ENCODE measurements at places on chromosomes 12 and 14.

- no peak for DNase-seq
Measured at GRCh38 chr14:54617467-54617866, 50.5 kb downstream of the SAMD4A start.

DNA sequence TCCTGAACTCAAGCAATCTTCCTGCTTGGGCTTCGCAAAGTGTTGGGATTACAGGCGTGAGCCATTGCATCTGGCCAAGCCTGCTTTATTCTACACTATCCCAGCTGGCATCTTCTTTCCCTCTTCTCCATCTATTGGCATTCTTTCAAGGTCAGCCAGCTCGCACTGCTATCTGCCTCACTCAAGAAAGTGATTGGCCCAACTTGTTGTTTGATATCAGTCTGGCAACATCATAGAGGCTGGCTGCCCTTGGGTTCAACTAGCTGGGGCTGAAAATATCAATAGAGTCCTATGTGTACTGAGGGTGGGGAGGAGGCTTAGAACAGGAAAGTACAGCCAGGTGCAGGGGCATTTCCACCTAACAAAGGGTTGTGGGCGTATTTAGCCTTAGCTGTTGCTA is 17.1 kb downstream of the GMFB start:
- DNase-seq = no peak

- DNase-seq = no peak
Measured at GRCh38 chr14:74596741-74597450, 15.1 kb downstream of the LTBP2 start.

GRCh38 chr14:35140718-35141581 is 18.6 kb downstream of the PRORP start:
- DNase-seq = peak; percentile 6

- DNase-seq = no peak
Measured at GRCh38 chr14:99424306-99424877, 56.3 kb downstream of the SETD3 start.

- DNase-seq = no peak
Measured at GRCh38 chr14:75531660-75532317, 9.5 kb downstream of the BATF start.

DNA sequence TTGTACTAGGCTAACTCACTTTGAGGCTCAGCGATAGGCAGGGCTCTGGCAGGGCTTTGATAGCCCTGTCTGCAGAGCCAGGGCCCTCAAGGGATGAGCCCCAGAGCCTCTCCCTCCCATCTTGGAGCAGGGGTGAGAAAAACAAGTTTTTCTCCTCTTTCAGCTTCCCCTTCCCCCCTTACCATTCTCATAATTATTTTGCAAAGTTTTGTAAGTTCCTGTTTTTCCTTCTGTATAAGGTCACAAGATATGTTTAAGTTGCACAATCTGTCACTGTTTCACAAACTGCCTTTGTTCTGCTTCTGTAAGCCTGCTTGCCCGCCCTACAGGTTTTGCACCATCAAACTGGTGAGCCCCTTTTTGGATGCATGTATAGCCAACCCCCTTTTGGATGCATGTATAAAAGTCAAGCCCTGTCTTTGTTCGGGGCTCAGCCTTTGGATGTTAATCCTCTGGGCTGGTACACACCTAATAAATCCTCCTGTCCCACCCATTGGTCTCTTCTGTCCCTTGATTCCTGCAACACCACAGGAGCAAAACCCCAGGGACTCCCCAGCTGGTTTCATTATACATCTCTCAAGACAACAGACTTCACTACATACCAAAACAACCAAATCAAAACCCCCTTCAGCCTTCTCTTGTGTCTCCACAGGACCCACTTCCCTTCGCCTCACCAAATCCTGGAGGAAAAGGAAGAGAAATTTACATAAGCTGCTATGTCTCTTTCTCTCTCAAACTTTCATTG is 52.5 kb upstream of the RESF1 start:
- DNase-seq = no peak

GRCh38 chr14:33903369-33903768 is 47.5 kb downstream of the EGLN3 start:
- no peak for DNase-seq

DNA sequence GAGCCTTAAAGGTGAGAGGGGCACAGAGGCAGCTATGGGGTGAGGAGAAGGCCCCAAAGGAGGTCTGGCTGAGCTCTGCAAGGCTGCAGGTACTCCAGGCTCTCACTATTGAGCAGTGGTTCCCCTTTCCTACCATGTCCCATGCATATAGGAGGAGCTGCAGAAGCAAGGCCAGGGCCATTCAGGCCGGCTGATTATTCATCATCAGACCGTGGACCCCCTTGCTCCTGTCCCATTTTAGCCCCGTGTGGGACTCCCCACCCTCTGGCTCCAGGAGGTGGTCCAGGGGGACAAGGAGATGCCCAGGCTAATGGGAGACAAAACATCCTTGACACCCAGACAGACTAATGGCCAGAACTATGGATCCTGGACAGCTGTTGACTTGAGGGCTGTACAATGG is 3.1 kb downstream of the GPD1 start:
- DNase-seq = no peak

GRCh38 chr12:82425241-82425640 is 66.9 kb downstream of the METTL25 start:
- no peak for DNase-seq

- no peak for DNase-seq
Measured at GRCh38 chr14:73768107-73768506, 53.9 kb upstream of the PNMA1 start.

DNA sequence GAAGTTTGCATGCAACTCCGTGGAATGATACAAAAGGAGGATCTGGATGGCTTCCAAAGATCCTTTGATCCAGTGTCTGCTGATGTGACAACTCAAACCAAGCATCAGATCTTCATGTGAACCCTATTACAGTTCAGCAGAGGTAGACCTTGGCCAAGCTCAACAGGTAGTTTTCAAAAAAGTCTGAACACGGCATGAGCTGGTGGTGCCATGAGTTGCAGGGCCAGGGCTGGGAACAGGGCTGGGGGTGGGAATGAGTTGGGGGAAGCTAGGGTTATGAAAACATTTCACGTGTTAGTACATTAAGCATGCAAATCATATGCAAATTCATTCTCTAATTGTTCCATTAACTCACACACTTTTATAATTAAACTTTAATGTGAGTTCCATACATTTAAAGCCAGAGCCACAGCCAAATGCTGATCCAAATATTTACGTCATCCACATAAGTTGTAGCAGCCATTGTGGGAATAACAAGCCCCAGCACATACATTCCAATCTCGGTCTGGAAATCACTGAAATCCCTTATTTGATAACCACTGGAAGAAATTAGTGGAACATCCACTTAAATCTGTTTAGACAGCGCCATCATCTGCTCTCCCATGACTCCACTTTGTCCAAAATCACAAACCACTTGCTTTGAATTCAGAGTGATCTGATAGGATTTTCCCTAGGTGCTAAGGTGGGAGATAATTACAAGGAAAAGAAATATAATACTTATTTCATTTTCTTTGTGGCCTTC is 158.5 kb downstream of the APAF1 start:
- DNase-seq = no peak

DNA sequence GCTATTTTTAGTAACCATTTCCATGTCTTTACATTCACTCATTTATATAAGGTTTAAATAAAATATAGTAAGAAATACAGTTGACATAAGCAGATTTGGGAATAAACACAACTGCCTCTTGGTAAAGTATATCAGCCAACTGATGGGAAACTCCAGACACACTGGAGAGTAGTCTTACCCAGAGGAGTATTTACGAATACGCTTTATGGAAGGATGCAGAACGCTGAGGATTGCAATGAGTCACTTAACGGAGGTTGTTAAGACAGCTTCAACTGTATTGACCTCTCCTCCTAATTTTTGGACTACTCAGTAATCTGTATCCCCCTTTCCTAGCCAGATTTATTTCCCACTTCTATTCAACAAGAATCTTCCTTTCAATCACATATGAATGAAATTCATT is 6.0 kb downstream of the C2CD5 start:
- no peak for DNase-seq

GRCh38 chr12:132186857-132187620 is 42.8 kb downstream of the NOC4L start:
- no peak for DNase-seq

DNA sequence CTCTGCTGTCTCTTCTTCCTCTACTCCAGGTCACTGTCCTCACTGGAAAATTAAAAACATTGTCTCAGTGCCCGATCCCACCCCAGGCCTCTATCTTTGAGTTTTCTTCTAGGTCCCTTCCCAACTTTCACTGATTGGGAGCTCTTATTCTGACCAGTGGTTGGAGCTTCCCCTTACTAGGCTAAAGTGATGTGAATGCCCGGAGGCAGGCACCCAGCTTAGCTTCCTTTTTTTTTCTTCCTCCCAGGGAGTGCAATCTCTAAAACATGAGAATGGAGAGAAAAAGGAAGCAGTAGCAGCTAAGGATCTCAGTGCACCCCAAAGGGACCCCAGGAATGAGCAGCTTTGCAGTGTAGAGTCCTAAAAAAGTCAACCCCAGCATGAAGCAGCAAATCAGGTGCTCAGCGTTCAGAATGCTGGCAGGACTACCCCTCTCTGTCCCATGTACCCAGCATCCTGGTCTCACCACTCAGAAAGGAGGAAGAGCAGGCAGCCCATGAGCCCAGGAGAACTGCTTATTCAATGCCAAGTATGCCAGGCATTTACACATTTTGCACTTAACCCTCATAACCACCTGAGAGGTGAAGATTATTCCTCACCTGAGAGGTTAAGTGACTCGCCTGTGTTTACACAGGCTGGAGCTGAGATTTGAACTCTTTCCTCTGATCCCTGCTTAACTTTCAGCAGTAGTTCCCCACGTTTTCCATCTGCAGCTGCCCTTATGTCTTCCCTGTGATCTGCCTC is 146.2 kb upstream of the PWP1 start:
- DNase-seq = no peak

- no peak for DNase-seq
Measured at GRCh38 chr12:92139634-92140150, 6.0 kb downstream of the BTG1 start.

- DNase-seq = no peak
Measured at GRCh38 chr14:31189346-31190218, 18.0 kb downstream of the HECTD1 start.

DNA sequence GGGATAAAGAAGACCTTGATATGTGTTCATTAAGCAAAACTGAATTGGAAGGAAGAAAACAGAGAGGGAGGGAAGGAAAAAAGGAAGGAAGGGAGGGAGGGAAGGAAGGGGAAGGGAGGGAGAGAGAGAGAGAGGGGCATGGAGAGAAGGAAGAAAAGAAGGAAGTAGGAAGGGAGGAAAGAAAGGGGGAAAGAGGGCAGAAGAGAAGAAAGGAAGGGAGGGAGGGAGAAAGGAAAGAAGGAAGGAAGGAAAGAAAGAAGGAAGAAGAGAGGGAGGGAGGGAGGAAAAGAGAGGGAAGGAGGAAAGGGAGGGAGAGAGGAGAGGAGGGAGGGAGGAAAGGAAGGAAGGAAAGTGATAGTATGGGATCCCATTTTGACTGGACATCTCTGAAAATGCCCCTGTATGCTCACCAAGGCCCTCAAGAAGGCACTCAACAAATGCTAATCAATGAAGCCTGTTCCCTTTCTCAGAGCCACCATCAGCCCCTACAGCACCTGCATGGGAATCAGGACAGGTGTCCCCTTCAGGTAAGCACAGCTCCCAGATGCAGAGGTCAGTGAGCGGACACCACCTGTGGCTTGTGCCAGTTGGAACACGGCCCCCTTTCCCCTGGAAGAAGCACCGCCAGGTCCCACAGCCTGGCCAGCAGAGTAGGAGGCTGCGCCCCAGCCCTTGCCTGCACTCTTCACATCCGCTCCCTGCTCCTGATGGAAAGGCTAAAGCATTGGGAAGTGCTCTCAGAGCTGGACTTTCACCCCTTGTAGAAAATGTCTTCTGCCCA is 161.4 kb upstream of the DIO3 start:
- no peak for DNase-seq

DNA sequence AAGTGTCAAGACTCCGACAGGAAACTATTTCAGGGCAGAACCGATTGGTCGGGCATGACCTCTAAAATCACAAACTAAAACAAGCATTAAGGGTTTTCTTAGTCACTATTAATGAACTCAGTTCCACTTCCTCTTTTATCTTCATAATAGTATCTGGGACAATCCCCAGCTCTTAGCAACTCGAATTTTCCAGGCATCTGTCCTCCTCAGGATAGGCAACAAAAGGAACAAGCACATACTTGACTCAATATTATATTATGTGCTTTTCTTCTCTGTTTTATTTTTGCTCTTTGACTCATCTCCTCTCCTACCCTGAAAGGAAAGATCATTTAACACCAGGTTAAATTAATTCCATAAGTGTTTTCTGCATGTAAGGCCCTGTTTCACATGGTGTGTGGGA is 638.3 kb upstream of the TBX3 start:
- no peak for DNase-seq

- no peak for DNase-seq
Measured at GRCh38 chr12:40325349-40325960, 100.7 kb downstream of the LRRK2 start.

- no peak for DNase-seq
Measured at GRCh38 chr12:93612776-93613175, 40.3 kb downstream of the SOCS2 start.

GRCh38 chr14:101119830-101120571 is 216.5 kb upstream of the RTL1 start:
- DNase-seq = no peak

GRCh38 chr14:80213602-80214001 is 2.3 kb upstream of the DIO2 start:
- DNase-seq = no peak

- DNase-seq = no peak
Measured at GRCh38 chr14:70181276-70181675, 7.5 kb downstream of the SLC8A3 start.

DNA sequence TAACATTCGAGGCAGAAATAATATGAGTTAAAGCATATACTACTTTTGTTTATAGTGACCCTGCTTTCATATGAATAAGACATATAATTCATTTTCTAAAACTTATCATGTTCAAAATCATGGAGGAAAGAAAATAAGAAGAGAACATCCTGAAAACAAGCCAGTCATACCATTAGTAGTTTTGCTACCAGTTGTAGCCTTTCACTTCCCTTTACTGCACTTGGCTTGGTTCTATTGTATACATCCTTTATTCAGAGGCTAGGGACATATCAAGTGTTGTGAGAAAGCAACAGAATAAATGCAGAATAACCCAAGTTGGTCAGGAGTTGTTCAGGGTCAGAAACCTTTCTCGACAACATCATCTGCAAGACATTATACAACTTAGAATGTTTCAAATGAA is 598.7 kb downstream of the SOX5 start:
- no peak for DNase-seq

- DNase-seq = no peak
Measured at GRCh38 chr12:45713078-45713477, 16.4 kb upstream of the ARID2 start.

DNA sequence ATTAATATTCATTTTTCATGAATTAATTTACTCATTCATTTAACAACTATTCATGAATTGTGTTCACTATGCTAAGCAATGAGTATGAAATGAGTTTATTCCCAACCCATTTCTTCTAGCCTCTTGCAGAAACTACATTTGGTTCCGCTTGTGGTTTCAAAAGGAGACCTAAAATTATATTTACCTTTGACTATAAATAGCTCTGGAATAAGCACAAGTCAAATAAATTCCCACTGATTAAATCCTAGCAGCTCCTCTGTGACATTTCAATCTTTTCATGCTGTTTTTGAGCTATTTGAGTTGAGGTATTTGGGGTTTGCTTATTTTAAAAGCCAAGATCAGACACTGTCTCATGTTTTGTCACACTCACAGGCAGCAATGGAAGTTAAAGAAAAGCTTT is 46.9 kb downstream of the DUSP6 start:
- DNase-seq = no peak

Data from NCI-H1436 (cell line).